Kasumi-1 (cell line): ENCODE measurements at places on chromosomes 11 and 22.
A peak's percentile ranks its signal among the peaks of the same experiment; 100 is the strongest.

- no peak for DNase-seq
These were observed 23.7 kb upstream of the CBX7 start for GRCh38 chr22:39176143-39176713.

DNA sequence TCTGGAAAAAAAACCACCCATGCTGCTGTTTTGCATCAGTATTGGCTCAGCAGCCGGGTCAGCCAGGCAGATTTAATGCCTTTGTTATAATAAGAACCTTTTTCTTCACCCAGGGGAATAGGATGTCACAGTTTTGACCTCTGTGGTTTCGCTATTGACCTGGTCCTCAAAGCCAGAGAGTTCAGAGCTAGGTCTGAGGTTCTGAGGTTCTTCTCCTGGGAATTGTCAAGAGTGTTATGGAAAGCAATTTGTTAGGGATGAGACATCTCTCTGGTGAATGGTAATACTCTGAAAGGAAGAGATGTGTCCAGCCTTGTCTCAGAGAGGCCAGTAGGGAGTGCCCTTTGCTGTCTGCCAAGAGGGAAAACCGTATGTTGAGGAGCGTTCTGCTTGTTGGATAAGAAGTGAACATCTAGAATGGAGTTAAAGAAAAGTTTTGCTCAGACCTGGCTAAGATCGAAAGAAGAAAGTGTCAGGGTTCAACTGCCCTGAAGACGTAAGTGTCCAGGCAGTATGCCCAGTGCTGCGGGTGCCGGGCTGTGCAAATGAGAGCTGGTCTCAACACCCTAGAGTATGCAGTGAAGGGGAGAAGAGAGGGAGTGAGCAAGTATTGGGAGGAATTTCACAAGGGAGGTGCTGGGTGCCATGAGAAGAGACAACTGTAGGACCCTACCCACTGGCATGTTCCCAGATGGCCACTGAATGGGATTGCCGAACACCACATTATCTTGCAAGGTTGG is 150.9 kb upstream of the TTC12 start:
- no peak for DNase-seq

- DNase-seq = peak; percentile 82
These were observed at the start of gene MFNG for GRCh38 chr22:37486224-37486845. MFNG (minus strand) TSS chr22:37486384; CDS start chr22:37486177, 207 bp downstream.

DNA sequence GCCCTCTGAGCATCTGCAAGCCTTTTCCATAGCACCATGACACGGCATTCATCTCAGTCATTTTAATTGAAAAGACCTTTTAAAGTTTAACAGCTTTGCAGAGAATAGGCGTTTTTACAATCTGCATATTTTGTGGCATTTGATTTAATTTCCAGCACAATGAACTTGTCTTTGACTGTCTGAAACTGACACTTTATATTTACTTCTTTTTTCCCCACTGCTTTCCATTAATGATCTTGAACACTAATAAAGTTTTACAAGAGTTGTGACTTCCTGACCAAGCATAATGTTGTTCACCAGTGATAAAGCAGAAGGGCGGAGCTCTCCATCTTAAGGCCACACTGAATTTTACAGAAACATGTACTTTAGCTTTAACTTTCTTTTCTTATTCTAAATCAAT is 548.7 kb downstream of the FAM181B start:
- no peak for DNase-seq

GRCh38 chr11:21113876-21114275 is 444.5 kb downstream of the NELL1 start:
- DNase-seq = no peak

DNA sequence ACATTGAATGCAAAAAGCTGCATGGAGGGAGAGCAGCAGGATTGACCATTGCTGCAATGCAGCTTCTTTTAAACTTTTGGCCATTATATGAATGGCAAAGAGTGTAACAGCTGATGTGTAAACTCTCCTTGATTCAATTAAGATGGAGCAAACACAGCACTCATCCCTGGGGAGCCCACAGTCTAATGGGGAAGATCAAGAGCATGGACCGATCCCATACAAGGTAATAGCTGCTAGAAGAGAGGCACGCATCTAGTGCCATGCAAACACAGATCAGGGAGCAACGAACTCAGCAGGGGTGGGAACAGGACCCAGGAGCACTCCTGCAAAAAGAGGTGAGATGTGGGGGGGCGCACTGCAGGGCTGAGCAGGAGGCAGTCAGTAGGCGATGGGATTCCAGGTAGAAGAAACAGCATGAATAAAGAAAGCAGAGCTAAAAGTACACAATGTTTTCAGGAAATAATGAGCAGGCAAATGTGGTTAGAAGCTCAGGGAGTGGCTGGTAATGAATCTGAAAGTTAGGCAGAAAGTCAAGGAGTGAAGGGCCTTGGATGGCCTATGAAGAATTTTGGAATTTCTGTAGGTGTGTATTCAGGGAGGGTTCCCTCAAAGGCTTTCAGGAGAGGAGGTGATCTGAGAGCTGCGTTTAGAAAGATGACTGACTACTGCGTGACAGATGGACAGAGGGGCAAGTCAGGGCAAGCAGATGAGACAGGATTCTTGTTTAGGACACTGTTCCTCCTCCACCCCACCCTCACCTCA is 17.2 kb upstream of the BMAL1 start:
- DNase-seq = no peak

DNA sequence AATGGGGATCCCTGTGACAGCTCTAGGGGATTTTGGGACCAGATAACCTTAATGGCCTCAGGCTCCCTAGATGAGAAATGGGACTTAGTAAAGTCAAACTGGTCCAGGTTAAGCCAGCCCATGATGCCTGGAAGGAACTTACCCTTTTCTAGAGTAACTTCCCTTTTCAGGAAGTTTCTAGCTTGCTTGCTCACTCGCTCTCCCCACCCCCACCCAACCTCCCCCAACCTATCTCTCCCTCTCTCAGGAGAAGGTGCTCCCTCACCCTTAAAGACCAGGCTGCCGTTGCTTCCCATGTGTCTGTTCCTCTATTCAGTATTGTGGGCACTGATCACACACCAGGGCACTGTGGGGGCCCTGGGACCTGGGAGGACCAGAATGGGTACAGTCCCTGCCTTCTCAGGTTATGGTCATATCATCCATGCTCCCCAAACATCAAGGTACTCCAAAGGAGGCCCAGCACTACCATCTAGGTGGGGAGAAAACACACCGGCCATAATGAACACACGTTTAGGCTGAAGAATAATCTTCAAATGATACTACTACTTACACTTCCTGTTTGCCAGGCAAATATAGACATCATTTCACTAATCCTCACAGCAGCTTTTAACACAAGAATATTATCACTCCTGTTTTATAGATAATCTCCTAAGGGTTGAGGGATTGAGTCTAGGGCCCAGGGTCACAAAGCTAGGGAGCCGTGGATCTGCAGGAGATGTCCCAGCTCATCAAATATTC is 18.2 kb downstream of the KCNQ1OT1 start:
- DNase-seq = peak; percentile 24

GRCh38 chr11:34680918-34681586 is 60.2 kb downstream of the EHF start:
- no peak for DNase-seq

DNA sequence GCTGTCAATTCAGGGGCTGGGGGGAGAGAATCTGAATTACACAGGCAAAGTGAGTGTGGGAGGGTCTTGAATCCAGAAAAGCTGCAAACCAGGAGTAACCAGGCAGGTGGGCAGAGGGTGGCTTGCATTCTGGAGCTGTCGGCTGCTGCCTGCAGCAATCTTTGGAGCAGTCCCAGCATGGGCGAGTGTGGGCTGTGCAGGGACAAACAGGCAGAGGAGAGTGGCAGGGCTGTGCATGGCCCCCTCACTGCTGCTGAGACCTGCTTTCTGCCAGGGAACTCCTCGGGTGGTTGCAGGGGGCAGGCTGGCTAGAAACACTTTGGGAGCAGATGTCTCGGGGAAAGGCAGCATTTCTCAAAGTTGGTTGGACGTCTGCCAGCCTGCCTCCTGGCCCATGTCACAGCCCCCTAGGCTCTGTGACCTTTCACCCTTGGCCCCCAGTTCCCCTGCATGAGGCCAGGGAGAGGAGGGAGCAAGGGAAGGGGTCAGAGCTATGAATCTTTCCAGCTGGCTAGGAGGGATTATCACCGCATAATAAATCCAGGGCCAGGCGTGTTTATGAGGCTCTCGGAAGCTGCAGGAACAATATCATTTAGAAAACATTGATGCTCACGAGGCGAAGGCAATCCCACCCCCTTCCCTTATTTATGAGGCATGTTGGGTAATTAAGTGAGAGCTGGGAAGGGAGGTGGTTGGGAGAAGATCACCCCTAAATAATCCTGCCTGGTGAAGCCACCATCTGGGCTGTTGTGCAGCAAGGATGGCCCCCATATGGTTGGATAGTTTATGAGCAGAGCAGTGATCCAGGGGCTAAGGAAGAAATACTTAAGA is 212.3 kb upstream of the NCAM1 start:
- no peak for DNase-seq

DNA sequence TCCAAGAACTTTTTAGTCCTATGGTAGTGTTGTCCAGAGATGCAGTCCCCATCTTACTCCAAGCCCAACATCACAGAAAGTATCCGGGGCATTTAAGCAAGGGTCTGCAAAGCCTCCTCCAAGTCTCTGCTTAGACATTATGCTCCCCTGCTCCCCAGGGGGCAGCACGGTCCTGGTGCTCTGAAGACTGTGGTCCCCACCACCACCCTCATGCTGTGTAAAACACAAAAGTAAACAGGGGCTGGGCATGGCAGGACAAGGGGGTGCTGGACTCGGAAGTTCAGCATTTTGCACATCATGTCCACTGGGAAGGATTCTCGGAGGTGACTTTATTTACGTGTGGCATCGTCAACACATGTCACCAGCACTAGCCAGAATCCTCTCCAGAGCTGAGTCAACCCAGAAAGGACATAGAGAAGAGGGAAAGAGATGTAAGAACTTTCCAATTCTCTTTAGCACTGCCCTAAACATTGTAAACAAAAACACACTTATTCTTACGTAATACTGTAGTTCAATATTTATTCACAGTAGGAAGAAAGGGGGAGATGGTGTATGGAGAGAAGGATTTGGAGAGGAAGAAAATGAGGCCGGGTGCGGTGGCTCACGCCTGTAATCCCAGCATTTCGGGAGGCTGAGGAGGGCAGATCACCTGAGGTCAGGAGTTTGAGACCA is 37.7 kb downstream of the TCIRG1 start:
- DNase-seq = no peak

DNA sequence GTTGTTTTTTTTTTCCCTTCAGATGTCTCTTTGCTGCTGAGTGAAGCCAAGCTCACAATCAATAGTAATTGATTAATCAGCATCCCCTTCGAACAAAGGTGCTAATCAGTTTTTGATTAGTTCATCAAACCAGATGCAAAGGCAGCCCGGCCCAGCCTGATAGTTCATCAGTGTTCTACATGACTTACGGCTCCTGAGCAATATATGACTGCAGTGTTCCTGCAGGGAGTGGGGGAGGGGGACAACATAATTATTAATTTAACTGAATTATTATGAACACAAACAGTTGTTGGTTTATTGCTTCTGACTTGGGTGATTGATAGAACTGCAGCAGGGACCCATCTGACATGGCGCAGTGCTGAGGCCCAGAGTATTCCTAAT is 315.3 kb downstream of the CADM1 start:
- no peak for DNase-seq

GRCh38 chr11:125423247-125423849 is 72.7 kb downstream of the FEZ1 start:
- DNase-seq = no peak

DNA sequence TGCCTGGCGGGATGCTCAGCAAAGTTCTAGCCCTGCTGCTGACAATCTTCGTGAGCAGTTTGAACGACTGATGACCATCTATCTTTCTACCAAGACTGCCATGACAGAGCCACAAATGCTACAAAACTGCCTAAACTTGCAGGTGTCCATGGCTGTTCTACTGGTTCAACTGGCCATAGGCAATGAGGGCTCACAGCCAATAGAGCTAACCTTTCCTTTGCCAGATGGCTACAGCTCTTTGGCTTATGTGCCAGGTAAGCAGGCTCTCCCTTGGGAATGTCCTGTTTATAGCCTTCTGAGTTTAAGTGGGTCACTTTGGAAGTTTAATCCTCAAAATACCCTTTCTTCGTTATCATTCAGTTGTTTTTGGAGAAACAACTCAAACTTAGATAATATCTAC is 20.1 kb downstream of the UBE4A start:
- DNase-seq = no peak

GRCh38 chr11:77506857-77507256 is 33.0 kb upstream of the PAK1 start:
- DNase-seq = no peak

DNA sequence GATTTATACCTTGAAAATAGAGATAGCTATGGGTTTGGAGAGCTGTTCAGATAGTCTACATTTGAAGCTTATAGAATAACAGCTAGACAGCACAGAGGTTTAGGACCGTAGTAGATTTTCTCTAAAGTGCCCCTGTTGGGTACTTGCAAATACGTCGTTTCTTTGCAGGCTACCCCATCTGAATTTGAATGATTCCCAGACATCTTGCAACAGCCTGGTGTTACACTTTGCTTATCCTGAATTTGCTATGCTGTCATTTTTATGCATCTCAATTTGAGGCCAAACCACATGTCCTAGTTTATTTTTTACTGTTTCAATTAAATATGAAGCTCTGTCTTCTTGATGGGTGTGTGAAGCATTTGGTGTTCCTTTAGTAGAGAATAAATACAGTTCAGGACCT is 142.1 kb downstream of the WNT11 start:
- DNase-seq = no peak

DNA sequence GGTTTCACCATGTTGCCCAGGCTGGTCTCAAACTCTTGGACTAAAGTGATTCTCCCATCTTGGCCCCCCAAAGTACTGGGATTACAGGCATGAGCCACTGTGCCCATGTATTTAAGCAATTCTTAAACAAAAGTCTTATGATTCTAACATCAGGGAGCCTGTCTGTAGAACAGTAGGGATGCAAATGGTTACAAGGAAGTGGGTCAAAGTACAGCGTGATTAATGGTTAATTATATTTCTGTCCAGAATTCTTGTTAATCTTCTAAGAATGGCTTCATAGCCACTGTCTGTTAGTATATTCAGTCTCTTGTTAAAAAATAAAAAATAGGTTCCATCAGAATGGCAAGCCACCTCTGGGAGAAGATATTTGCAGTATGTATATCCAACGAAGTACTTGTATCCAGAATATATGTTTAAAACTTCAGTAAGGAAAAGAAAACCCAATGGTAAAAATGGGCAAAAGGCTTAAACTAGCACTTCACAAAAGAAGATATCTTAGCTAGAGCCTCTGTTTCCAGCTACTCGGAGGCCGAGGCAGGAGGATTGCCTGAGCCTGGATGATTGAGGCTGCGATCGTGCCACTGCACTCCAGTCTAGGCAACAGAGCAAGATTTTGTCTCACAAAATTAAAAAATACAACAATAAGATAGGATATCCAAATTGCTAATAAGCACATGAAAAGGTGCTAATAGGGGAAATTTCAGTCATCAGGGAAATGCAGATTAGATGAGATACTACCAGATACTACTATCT is 22.9 kb downstream of the ATG13 start:
- DNase-seq = no peak
